ENCODE measurements at places on chromosomes 3 and 15.

DNA sequence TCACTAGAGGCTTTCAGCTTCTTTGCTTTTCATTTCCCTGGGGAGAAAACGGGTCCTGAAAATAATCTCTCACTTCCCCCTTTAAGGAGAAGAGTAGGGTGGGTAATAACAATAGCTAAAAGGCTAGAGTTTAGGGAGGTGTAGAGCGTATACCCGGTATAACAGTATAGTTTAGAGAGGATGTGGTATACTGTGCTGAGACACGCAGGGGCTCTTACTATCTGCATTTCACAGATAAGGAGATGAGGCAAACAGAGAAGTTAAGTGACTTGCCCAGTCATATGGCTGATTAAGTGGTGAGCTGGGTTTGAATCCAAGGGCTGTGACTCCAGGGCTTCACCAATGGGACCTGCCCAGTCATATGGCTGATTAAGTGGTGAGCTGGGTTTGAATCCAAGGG lies 15.0 kb upstream of the KCNMB3 start:
- DNase-seq = no peak

DNA sequence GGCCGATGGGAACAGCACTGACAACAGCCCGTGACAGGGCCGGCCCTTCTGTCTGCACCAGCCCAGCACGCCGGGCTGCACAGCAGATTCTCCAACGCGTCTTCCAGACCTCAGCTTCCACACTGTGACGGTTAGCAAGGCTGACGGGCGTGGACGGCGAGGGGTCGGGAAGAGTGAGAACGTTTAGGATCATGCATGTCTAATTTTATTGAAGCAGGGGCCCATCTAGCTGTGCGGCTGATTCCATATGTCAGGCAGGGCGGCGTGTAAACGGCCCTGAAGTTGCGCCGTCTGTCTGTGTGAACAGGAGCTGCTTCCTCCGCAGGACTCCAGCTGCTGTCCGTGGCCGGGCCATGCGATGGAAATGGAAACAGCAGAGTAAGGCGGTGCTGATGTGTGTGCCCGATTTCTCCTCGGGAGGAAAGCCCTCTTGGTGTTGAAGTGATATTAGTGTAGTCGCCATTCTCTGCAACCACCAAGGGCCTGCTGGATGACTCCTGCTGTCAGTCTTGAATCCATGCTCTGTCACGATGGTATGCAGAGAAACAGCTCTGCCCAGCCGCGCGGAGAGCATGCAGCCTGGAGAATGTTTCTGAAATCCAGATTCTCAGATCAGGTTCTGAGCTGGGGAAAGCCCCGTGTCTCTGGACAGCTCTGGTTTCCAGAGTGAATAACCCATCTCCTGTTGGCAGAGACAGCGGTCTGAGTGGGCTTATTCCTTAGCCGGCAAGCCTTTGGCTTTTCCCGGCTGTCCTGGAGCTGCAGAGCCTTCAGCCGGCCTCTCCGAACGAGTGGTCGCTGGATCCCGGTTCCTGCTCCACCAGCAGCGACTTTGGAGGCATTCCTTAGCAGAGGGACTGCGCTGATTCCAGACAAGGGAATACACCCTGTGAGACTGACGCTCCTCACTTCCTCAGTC lies 158.1 kb upstream of the UBE3A start:
- no peak for DNase-seq

DNA sequence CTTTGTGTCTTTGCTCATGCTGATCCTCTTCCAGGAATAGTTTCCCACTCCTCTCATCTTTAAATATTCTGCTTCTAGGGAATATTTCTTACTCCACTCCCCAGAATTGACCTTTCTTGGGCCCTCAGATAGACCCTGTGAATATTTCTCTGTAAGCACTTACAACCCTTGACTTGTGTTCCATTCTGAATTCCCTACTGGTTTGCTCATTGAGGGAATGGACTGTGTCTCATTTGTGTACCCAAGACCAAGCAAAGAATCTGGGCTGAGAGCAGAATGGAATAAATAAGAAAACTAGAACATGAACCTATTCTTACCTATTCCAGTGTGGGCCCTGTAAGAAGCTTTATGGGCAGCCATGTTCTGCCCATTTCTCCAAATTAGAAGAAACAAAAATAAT lies 72.7 kb upstream of the TSPAN3 start:
- DNase-seq = no peak

GRCh38 chr3:64042952-64043351 lies 19.7 kb upstream of the PSMD6 start:
- DNase-seq = no peak

DNA sequence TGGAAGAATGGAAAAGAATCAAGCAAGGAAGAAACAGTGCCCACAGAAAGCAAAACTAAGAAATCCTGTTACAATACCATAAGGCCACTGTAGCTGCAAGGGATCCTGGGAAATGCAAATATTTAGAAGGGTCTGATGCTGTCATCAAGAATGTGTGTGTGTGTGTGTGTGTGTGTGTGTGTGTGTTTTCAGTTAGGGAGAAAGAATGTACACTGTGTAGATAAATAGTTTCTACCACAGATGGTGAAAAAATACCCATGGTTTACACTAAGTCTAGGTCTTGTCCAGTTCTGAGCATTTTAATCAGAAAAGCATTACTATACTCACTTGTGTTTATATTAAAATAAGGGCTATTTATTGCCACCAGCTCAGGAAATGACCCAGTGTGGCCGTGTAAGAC lies 355.0 kb downstream of the RBMS3 start:
- DNase-seq = no peak

DNA sequence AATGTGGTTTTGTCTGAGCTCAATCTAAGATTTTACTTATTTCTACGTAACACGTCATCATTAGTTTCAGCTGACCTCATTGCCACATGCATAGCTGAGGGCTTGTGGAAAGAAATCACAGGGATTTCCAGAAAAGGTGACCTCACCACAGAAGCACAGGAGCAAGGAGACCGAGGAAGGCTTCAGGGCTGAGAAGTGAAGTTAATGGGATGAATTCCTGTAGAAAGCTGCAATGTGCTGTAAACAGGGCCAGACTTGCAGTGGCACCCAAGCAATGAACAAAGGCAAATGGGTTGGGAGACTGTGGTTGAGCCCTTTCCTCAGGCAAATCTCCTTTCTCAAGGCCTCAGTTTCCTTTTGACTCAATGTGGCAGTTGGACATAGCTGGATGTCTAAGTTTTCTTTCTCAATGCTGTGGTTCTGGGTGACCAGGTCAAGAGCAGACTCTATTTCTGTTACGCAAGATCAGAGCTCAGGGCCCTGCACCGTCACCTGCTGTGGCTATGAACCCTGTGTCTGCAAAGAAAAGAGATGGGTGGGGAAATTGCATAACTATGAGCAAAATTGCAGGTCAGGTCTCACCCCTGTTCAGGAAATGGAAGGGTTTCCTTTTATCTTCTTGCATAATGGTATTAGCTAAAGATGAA lies 252.2 kb upstream of the TBL1XR1 start:
- DNase-seq = no peak

- DNase-seq = no peak
Measured at GRCh38 chr3:38722781-38723568, 73.5 kb upstream of the SCN5A start.

- DNase-seq = no peak
Measured at GRCh38 chr3:12948371-12948770, 107.0 kb upstream of the RPL32 start.

- no peak for DNase-seq
Measured at GRCh38 chr3:14138109-14138877, 13.4 kb downstream of the TMEM43 start.

GRCh38 chr3:152731511-152731910 lies 103.4 kb upstream of the P2RY1 start:
- DNase-seq = no peak

DNA sequence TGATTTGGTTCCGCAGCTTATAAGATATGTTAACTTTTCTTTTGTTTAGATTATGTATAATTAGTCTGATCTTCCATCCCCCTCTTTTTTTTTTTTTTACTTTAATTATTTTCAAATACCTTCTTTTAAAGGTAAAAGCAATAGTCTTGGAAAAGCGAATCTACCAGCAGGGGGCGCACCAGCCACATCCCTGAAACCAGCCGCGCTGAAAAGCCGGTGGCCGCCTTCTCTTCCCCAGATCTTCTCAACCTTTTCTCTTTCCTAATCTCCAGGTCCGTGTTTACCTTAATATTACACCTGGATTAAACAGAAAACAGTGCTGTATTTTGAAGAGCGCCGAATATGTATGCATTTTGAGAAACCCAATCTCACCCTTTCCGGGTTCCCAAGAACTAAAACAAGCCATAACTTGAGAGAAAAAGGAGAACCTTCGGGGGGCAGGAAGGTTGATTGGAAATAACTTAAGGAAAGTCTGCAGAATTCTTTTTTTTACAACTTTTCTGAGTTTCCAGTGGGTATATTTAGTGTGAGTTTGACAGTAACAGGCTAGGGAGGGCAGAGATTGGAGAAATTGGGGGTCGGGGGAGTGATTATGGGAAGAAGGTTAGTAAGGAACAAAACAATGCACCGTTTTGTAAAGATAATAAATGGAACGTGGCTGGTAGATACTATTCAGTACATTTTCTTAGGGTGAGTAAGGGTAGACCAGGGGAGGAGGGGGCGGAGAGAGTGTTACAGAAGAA lies 2.0 kb upstream of the SOX2 start:
- DNase-seq = no peak

GRCh38 chr3:99602183-99602582 lies 36.2 kb upstream of the COL8A1 start:
- no peak for DNase-seq

GRCh38 chr15:60507596-60508424 lies 28.9 kb upstream of the ICE2 start:
- peak; percentile 14 for DNase-seq

GRCh38 chr3:30227571-30228301 lies 378.7 kb upstream of the TGFBR2 start:
- no peak for DNase-seq

DNA sequence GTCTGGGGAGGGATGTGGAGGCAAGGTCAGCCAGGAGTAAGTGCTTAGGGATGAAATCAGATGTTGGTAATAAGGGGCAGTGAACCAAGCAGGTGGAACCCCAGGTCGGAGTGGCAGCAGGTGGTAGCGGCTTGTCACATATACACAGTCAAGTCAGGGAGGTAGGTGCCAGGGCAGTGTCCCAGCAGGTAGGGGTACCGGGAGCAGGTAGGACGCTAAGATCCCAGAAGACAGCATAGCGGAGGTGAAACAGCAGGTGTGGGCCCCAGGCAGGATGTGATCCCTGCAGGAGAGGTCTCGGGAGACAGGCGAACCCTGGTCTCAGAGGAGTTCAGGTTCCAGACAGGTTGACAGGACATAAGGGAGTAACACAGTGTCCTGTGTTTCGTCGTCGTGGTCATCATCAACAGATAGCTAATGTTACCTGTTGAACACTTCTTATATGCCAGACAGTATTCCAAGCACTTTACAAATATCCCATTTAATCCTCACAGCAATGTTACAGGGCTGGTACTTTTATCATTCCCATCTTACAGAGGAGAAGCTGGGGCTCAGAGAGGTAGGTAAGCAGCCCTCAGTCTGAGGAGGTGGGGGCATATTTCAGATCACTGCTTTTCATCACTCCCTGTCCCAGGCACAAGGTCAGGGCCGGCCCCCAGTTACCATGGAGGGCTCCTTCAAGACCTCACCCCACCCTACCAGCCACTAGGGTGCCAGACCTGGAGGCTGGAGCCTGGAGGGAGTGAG lies 241.6 kb downstream of the UACA start:
- DNase-seq = no peak

DNA sequence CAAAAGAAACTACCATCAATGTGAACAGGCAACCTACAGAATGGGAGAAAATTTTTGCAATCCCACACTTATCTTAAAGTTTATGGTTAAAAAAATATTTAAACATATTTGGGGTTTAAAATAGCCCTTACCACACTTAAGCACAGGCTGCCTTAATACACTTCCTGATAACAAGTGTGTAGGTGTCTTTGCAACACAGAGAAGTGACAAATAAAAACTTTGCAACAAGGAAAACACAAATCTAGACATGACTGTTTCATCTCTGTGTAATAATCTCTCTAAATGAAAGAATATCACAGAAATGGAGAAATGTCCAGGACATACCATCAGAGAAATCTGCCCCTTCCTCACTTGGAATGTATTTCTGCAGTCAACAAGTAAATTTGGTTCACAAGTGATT lies 464.1 kb upstream of the ARHGEF26 start:
- DNase-seq = no peak

DNA sequence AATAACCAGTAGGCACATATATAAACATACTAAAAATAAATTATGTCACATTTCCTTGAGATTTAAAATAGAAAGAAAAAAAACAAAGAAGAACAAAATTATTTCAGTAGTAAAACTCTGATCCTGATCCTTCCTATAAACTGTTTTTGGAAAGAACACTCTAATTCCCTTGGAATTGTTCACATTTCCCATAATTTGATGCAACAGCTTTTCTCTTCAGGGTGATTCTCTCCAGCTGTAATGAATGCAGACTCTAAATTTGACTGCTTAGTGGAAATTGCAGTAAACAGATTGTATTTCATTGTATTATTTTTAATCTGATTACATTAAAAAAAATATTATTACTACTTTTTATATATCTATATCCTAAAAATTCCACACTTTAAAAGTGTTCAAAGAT lies 70.2 kb upstream of the ABI3BP start:
- no peak for DNase-seq

GRCh38 chr15:49225572-49226281 lies 55.7 kb downstream of the GALK2 start:
- no peak for DNase-seq

GRCh38 chr15:46280762-46281542 lies 646.1 kb downstream of the SQOR start:
- DNase-seq = no peak

DNA sequence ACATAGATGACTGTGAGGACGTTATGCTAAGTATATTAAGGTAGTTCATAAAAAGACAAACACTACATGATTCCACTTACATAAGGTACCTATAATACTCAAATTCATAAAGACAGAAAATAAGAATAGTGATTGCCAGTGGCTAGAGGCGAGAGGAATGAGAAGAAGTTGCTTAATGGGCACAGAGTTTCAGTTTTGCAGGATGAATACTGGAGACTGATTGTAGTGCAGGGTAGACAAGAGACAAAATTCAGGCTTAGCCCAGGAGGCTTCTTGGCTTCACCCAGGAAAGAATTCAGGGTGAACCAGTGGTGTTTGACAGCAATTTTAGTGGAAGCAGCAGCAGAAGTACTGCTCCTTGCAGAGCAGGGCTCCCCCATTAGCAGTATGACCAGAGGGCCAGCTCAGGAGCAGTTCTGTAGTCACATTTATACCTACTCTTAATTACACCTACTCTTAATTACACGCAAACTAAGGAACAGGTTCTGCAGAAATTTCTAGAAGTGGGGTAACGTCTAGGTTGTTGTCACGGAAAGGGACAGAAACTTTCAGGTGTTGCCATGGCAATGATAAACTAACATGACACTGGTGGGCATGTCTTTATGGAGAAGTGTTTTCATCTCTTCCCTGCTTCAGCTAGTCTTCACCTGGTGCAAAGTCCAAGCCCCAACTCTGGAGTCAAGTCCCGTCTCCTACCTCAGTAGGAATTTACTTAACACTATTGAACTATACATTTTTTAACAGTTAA lies 55.2 kb downstream of the TBL1XR1 start:
- no peak for DNase-seq
